ENCODE measurements at places on chromosomes 3 and 15.

GRCh38 chr3:114582929-114583328 is 289.1 kb downstream of the TIGIT start:
- DNase-seq = no peak

- DNase-seq = no peak
Observed at GRCh38 chr3:24182756-24183155, 237.7 kb downstream of the NR1D2 start.

GRCh38 chr3:29972320-29972993 is 633.9 kb upstream of the TGFBR2 start:
- no peak for DNase-seq

DNA sequence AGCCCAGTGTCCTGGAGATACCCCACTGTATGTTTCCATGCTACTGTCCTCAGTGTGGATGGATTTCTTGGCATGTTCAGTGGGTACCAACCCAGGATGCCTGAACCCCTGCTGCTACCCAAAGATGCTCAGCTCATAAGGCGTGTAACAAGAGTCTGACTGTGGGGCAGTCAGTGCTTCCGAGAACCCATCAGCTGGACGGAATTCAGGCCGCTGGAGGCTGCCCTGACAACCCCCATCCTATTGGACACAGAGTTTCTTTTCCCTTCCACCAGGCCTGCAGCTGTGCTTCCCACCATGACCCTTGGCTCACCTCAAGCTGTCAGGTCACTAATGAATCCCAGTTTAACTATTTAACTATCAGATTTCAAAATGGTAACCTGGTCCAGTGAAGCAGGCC is 224.1 kb upstream of the FEZF2 start:
- no peak for DNase-seq

DNA sequence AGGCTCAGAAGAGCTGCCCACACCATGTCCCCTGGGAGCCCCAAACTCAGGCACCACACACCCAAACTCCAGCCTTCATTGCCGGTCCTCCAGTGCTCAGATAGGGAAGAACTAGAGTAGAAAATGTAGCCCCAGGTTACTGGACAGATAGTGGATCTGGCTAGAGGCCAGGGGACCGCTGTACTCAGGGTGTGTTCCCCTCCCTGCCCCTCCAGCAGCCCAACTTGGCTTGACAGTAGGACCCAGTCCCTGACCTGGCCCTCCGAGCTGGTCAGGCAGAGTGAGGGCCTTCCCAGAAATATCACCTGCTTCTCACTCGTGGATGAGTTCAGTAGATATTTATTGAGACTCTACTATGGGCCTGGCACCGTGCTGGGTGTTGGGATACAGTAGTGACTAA is 100.0 kb downstream of the CORO2B start:
- DNase-seq = no peak

DNA sequence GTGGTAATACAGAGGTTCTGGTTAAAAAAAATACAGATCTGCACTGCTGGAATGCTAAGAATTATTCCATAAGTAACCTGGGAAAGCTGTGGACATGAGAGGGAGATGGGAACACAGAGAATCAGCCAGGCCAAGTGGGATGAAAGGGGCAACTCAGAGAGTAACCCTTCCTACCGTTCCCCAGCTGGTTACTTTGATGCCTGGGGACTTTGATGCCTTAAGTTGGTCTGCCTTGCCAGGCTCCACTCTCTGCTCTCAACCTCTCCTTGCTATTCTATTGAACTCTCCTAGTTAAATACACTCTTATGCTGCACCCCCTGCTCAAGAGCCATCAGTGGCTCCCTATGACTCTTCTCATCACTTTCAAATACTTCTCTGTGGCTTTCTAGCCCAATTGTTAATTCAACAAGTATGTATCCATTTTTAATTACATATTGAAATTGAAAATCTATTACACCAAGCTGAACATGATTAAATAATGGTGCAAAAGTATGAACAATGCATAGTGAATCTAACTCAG is 315.5 kb downstream of the TLE3 start:
- no peak for DNase-seq

DNA sequence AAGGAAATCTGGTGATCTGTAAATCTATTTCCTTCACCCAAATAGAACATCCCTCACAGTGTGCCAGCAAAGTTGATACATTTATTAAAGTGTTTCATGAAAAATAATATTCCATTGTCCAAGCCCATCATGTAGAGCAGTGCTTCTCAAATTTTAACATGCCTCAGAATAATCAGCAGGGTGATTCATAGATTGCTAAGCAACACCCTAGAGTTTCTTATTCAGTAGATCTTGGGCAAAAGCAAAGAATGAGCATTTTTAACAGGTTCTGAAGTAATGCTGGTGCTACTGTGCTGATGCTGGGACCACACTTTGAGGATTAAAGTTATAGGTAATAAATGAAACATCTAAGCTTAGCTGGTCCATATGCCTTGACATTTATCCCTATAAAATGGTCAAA is 210.5 kb downstream of the ZIC4 start:
- no peak for DNase-seq

- no peak for DNase-seq
Observed at GRCh38 chr15:81088470-81089013, 45.5 kb upstream of the CFAP161 start.

GRCh38 chr15:83582381-83582780 is 71.5 kb upstream of the ADAMTSL3 start:
- no peak for DNase-seq

GRCh38 chr3:99674086-99674789 is 35.8 kb downstream of the COL8A1 start:
- DNase-seq = no peak

- no peak for DNase-seq
Observed at GRCh38 chr3:53224536-53224935, 31.3 kb downstream of the TKT start.

DNA sequence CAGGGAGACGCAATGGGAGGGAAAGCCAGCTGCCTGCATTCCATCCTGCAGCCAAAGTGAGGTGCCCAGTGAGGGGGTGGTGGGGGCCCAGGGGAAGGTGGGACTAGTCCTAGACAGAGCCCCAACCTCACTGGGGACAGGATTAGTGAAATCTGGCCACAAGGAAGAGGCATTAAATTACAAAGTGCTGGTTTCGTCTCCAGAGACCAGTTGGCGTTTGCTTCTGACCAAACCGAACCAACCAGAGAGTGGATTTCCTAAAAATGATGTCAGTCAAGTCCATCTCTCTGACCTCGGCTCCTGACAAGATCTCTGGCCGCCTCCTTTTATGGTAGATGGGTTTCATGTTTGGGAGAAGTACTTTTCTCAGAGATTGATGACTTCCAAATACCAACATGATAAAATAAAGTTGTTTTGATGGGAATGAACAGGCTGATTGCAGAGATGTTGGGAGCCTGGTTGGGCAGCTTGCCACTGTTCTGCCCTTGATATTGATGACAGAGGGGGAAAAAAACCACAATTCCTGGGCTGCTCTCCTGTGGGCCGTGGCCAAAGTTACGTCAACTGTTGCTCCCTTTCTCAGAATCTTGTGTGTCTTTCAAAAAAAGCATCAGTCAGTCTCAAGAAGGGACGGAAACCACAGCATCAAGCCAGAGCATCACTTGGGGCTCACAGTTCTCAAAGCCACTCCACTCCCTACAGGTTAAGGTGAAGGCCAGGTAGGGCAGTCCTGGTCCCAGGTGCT is 24.6 kb downstream of the ITGA11 start:
- DNase-seq = no peak

DNA sequence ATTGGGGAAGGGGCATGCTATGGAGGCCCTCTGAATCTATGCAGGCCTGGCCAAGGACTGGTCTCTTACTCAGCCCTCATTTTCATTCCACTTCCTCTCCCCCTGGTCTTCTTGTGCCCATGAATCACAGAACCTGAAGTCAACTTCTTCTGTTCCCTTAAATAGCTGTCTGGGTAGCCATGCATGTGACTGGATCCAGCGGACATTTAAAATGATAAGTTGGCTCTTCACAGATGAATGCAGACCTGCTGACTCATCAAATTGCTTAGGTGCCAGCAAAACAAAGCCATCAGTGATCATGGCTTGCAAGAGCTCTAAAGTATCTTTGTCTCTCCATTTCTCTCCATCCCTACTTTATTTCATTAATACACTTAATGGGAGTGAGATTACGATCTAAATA is 90.1 kb upstream of the CADPS start:
- no peak for DNase-seq

GRCh38 chr3:13143381-13144004 is 70.3 kb upstream of the IQSEC1 start:
- DNase-seq = no peak

DNA sequence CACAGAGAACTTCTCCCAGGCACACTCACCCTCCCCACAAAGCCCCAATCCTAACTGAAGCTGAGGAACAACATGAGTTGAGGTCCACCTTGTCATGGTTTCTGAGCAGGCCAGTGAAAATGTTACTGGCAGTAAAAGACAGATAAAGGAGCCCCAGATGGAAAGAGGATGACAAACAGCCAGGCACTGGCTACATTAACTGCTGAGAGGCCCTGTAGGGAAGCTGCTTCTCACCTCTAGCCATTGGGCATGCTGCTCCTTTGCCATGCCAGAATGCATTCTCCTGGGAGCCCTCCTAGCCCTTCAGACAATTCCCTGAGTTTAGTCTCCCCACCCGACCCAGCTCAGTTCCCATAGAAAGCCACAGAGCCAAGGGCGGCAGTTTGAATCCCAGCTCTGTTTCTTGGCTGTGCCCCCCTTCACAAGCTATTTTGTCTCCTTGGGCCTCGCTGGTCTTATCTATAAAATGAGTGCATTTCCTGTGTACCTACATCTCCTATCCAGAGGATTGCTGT is 60.5 kb downstream of the LMCD1 start:
- DNase-seq = no peak

DNA sequence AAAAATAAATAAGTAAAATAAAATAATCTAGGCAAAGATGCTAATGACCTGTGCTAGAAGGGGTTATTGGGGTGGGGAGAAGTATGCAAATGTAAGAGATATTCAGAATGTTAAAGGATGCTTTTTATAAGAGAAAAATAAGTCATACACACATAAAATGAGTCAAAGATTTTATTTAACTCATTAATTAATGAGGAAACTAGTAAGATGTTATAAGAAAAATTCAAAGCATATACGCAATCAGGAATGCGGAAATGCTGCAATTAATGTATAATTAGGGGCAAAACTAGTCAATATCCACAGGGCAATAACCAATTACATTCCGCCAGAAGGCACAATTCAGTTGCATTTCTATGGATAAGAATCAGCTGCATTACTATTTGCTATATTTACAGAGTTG is 30.1 kb downstream of the MAP3K13 start:
- no peak for DNase-seq

GRCh38 chr3:47007001-47007400 is 27.5 kb downstream of the NBEAL2 start:
- no peak for DNase-seq
